ENCODE measurements at places on chromosomes 4 and X. TPM values are rescaled to one million over a fixed set of nuclear protein-coding genes. Genes with fewer than 3 reads are reported as not detected.

Gene CCSER1
- polyA plus RNA-seq = 1.2 TPM

Gene PAGE1
- polyA plus RNA-seq = not detected

Gene GATA1
- not detected for polyA plus RNA-seq

Gene PCDH7
- polyA plus RNA-seq = not detected

Gene SMARCAD1
- 27.5 TPM for polyA plus RNA-seq

Gene ALAS2
- polyA plus RNA-seq = not detected

Gene SOWAHB
- polyA plus RNA-seq = not detected

Gene SPANXN4
- not detected for polyA plus RNA-seq

Gene CD38
- polyA plus RNA-seq = 19.4 TPM

Gene BEND4
- polyA plus RNA-seq = not detected

- no peak for DNase-seq
Measured at GRCh38 chrX:37658343-37659030, 27.1 kb upstream of the XK start.

GRCh38 chr4:138835832-138836533 is 179.6 kb upstream of the NOCT start:
- no peak for DNase-seq

DNA sequence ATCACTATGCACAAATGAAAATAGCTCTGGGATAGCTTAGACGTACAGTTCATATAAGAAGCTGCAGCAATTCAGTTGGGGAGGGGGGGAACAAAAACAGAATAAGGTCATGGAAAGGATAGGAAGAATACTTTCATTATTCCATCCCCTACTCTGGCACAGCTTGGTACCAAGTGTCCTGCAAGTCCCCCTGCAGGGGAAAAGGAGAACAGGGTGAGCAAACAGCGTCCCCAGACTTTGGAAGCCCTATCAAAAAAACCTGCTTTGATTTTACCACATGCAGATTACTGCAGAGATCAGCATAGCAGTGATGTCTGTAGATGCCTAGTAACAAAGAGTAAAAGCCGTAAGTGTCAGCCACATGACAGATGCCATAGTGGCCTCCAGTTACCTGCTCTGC is 209.4 kb upstream of the NEIL3 start:
- no peak for DNase-seq

DNA sequence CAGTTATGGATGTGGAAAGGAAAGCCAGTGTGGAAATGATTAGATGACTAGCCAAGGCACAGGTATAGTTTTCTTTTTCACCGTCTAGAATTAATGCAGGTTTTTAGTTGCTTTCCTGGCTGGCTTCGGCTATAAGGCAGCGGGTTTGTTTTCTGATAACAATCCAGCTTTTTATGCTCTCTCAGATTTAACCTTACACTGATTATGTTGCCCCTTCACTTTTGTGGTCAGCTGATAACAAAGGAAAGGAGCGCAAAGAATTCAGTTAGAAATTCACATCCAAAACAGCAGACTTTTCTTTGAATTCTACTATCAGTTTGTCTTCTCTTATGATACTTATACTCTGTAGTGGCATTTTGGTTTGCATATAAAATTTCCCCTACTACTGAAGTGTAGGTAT is 94.2 kb upstream of the CENPE start:
- no peak for DNase-seq

- DNase-seq = peak; percentile 57
Measured at GRCh38 chr4:40462326-40462725, 127.2 kb downstream of the CHRNA9 start.

- no peak for DNase-seq
Measured at GRCh38 chr4:167897116-167897515, 195.2 kb upstream of the ANXA10 start.

- no peak for DNase-seq
Measured at GRCh38 chr4:102469806-102470205, 31.4 kb upstream of the NFKB1 start.

GRCh38 chrX:82333575-82333974 is 1131.7 kb downstream of the SH3BGRL start:
- no peak for DNase-seq

- no peak for DNase-seq
Measured at GRCh38 chrX:38891641-38892413, 90.6 kb downstream of the MID1IP1 start.

- DNase-seq = no peak
Measured at GRCh38 chrX:154004315-154004714, 15.4 kb downstream of the IRAK1 start.

GRCh38 chr4:186781032-186781917 is 57.6 kb upstream of the FAT1 start:
- no peak for DNase-seq

- no peak for DNase-seq
Measured at GRCh38 chr4:105627620-105628019, 75.2 kb downstream of the ARHGEF38 start.

DNA sequence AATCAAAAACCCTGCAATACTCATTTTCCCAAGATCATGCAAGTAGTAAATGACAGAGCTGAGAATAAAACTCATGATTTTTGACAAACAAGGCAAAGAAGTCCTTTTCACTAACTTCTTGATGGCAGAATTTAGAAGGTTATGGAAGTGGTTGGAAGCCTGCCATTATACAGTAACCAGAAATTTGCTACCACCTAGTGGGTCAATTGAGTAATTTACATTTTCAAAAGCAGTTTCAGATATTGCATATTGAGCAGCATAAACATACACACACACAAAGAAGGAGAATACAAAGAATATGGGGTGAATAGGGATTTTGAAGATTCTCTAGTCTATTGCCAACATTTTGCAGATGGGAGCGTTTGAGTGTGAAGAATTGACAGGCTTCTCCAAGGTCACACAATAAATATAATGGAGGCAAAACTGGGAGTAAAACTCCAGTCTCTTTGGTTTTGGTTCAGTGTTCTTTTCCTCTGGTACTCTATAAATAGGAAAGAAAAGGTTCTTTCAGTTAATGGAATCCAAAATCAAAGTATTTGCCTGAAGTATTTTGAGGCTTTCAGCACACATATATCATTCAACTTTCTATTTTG is 70.2 kb downstream of the GC start:
- DNase-seq = no peak

DNA sequence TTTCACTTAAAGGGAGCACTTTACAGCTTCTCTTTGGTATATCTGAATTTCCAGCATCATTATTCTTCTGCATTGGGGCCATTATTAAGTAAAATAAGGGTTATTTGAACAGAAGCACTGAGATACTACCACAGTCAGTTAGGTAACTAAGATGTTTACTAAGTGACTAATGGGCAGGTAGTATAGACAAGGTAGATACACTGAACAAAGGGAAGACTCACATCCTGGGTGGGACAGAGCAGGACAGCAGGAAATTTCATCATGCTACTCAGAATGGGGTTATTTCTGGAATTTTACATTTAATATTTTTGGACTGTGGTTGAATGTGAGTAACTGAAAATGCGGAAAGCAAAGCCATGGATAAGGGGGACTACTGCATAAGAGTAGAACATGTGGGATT is 316.0 kb downstream of the CCSER1 start:
- no peak for DNase-seq

DNA sequence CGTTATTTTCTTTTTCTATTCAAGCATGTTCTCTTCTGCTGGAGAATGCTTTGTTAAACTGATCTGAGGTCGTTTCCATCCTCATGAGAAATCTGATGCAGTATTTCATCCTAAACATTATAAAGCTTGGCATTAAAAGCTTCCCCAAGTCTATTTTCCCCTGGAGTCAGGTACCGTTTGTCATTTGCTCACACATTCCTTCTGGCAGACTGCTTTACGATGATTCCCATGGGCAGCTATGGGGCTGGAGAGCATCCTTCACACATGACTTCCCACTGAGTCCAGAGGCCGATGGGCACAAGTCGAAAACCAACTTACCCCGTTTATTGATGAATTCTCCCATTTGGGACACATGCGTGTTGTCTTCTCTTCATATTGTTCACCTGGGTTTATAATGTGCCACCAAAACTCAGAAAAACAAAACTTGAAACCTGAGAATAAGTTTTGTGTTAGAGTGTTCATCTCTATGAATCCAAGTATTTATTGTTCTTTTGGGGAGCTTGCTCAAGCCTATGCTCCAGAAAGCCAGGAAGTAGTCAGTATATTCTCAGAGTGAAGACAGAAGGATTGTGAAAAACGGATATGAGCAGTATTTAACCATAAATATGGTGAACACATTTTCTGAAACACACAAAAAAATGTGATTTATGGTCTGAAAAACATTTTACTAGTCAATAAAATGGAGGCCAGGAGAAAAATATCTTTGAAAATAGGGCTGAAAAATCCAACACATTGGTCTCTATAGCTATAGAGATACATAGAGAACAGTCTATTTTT is 298.8 kb upstream of the NOCT start:
- DNase-seq = no peak

- DNase-seq = no peak
Measured at GRCh38 chrX:111645607-111646006, 35.4 kb upstream of the ALG13 start.

- no peak for DNase-seq
Measured at GRCh38 chrX:95325185-95325584, 1359.5 kb upstream of the DIAPH2 start.
